ENCODE measurements at places on chromosomes 5 and 9.

DNA sequence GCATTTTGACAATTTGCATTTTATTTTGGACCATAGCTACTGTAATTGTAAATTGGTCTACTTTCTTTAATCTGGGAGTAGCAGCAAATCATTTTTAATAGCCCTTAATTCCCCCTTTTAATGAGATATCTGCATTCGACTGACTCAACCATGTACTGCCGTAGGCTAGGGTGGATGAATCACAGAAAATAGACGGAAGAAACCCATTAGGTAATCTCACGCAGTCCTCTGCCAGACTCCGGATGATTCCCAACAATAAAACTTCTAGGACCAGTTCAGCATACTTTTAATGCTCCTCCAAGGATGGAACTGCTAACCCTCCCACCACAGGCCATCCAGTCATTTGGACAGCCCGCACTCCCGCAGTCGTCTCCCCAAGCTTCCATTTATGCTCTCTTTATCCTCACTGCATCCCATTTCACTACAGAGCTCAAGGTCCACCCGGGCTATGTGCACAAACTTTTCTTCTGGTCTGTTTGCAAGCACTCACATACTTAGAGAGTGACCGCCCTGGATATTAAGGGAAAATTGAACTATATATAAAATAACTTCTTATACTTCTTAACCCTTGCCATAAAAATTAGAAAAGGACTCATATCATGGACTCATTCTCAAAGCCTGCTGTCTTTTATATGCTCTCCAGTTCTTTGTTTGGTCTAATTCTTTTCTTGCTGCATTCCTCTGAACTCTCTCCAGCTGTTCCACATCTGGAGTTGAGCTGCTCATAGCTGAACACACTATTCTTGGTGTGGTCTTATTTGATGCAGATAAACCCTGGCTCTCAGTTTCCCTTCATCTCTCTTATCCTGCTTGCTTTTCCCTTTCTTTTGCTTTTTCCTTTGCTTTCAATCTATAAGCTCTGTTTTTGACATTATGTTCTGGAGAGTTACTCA, 326.6 kb downstream of the ARL15 start:
- no peak for DNase-seq
- H3K4me3 ChIP-seq: no peak overlapping the region
- H3K4me1 ChIP-seq: peaks cover 9% of the 10 kb centered on the region
- H3K27me3 ChIP-seq: no peaks in the 10 kb centered on the region
- H3K36me3 ChIP-seq: peaks cover 9% of the 10 kb centered on the region
- H3K27ac ChIP-seq: no peak overlapping the region

- H3K4me1 ChIP-seq: no peaks in the 10 kb centered on the region
- H3K27ac ChIP-seq: no peak overlapping the region
- no peak for DNase-seq
- no peaks in the 10 kb centered on the region for H3K27me3 ChIP-seq
Measured at GRCh38 chr5:178769617-178770260, 39.3 kb upstream of the ZNF354A start.

- no peak overlapping the region for H3K27ac ChIP-seq
- H3K36me3 ChIP-seq: peaks cover 10% of the 10 kb centered on the region
- DNase-seq: no peak
- H3K4me3 ChIP-seq: peak overlapping the region; percentile 99
- peaks cover 26% of the 10 kb centered on the region for H3K4me1 ChIP-seq
- H3K27me3 ChIP-seq: peaks cover 4% of the 10 kb centered on the region
Measured at GRCh38 chr5:150777685-150778084, 872 bp upstream of the SMIM3 start.

DNA sequence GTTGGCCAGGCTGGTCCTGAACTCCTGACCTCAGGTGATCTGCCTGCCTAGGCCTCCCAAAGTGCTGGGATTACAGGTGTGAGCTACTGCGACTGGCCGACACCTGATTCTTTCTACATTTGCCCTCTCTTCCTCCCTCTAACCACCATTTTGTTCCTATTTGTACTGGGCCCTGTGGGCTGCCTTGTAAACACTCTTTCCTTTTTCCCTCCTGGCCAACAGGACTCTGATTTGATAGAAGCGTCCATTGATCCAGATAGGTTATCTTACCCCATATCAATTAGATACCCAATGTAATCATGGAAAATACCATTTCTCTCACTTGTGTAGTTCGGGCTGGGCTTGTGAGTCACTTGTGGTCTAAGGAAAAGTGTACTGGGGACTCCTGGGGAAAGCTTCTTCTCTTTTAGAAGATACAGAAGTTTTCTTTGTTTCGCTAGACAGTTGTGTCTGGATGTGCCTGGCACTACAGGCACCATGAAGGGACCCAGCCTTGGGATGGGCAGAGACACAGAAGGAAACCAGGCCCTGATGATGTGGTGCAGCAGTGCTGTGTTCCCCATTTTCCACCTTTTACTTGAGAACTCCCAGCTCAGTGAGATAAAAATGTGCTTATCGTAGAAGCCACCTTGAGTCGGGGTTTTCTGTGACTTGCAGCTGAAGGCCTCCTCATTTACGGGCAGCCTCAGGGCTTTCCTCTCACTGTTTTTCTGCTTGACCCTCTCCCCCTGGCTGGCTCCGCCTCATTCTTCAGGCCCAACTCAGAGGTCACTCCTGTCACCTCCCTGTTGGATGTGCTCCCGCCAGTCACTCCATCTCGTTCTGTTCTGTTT, 32.8 kb upstream of the CPEB4 start:
- no peaks in the 10 kb centered on the region for H3K36me3 ChIP-seq
- no peak for DNase-seq
- H3K4me3 ChIP-seq: no peak overlapping the region
- no peaks in the 10 kb centered on the region for H3K4me1 ChIP-seq
- no peak overlapping the region for H3K27ac ChIP-seq

DNA sequence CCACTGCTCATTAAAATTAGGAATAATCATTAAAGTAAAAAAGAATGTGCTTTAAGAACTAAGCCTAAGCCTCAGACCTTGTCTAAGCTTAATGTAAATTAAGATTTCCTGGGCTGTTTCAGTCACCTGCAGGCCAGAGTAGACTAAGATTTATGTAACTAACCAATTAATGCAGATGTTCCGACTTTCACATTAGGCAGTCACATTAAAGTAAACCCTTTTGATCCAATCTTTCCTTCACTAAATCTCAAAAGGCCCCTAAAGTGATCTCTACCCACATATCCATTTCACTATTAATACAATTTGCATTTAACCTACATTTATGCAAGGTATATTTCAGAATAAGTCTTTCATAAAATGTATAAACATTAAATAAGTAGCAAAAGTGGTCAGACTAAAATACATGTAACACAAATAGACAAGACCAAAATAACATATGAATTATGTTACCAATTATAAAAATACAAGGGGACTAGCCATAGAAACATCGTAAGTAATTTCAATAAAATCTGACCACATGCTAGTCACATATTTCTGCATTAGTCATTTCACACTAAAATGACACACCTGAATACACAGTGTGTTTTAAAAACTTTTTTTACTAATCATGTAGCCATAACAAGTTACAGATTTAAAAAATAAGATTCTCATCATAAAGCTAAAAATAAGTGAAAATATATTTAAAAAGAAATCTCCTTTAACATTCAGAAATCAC, 7.7 kb downstream of the NR3C1 start:
- peaks cover 3% of the 10 kb centered on the region for H3K4me1 ChIP-seq
- DNase-seq: no peak
- no peak overlapping the region for H3K27ac ChIP-seq

DNA sequence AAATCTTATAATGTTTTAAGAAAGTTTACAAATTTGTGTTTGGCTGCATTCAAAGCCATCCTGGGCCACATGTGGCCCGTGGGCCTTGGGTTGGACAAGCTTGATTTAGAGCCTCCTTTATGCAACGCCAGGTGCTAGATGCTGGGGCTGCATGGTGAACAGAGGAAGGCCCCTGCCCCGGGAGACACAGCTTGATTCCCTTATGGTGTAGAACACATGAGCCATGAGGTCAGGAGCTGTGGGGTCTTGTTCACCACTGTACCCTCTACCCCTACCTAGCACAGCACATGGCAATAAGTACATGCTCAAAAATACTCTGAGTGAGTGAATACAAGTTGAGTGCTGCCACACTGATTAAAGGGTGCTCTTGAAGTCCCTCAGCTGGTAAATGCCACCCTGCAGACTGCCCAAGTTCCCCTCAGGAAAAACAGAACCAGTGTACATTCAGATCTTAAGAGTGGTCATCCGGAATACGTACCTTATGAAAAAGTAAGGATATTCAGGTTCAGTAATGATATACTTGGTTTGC, 71.9 kb downstream of the ARRDC3 start:
- no peaks in the 10 kb centered on the region for H3K27me3 ChIP-seq
- H3K4me3 ChIP-seq: no peak overlapping the region
- peaks cover 5% of the 10 kb centered on the region for H3K4me1 ChIP-seq
- no peak for DNase-seq
- no peak overlapping the region for H3K27ac ChIP-seq

Data from H9 (cell line).